ENCODE measurements at places on chromosomes 6 and 20.

- DNase-seq, result no peak
Measured at GRCh38 chr20:48171626-48172356, 386.5 kb upstream of the SULF2 start.

- no peak for DNase-seq
Measured at GRCh38 chr20:48709058-48709691, 118.6 kb downstream of the PREX1 start.

DNA sequence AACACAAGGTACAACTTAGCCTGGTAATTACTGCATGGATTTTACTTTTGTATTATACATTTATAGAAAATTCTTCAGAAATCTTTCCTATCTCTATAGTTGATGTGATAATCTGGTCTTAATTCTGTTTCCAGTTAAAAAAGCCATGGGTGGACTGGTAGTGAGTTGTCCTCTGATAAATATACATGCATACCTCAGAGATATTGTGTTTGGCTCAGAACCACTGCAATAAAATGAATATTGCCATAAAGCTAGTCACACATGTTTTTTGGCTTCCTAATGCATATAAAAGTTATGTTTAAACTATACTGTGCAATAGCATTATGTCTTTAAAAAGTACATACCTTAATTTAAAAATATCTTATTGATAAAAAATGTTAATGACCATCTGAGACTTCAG lies 708.6 kb upstream of the MARCKS start:
- DNase-seq, result no peak

GRCh38 chr6:161376367-161376766 lies 102.5 kb upstream of the AGPAT4 start:
- no peak for DNase-seq

DNA sequence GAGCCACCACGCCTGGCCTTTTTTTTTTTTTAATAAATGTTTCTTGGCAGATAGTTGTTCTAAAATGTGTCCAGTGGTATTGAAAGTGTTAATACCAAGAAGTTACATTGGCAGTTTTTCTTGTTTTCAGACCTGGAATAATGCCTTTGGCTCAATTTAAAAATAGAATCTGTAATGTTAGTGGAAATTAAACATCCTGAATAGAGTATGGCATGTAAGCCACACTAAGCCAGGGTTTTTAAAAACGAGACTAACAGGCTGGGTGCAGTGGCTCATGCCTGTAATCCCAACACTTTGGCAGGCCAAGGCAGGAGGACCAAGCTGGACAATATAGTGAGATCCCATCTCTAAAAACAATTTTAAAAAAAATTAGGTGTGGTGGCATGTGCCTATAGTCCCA lies 25.3 kb downstream of the MCM8 start:
- no peak for DNase-seq

- no peak for DNase-seq
Measured at GRCh38 chr20:2865630-2866029, 7.7 kb upstream of the PTPRA start.

DNA sequence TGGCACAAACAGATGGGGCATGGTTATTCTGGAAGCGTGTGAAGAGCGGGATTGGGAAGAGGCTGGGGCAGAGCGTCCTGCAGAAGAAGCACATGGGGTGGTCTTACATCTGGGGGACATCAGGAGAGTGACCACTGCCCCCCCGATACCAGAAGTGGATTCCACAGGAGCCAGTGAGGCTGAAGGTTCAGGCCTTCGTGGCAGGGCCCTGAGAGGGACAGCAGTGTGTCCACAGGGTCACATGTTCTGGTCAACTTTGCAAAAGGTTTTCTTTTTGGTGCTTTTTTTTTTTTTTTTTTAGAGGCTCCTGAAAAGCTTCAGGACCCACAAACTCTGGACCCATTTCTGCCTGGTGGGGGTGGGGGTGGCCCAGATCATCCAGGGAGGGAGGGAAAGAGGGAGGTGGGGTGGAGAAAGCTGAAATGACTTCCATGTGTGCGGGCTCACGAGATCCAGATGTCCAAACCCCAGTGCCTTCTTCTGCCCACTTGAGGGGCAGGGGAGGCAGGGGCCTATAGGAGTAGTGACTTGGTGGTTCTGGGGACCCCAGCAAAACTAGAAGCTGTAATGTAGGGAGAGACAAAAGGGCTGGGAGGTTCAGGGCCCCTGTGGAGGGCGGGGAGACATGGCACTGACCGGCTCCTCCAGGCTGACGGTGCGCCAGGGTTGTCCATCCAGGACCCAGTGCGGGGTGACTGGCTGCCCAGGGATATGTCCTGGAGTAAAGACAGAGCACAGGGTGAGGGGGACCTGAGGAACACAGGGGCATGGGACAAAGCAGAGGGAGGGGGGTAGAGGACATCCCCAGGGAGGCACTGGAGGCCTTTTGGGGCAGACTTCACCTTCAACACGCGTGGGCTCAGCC lies 2.7 kb downstream of the ADAM33 start:
- no peak for DNase-seq

DNA sequence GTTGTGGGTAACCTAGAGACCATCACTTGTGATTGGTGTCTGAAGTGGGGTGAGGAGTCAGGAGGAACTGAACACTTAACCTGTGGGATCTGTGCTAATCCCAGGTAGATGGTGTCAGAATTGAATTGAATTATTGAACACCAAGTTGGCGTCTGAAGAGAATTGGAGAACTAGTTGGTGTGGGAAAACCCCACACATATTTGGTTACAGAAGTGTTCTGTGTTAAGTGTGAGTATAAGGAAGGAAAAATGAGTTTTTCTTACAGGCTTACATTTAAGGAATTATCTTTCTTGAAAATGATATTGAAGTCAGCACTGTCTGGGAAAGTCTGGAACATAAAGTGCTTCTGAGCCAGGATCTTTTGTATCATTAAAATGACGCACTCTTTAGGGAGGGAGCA lies 182.9 kb upstream of the ECI2 start:
- no peak for DNase-seq

Data from spinal cord (tissue), 10 donors.